ENCODE measurements at places on chromosomes 13 and 19.

DNA sequence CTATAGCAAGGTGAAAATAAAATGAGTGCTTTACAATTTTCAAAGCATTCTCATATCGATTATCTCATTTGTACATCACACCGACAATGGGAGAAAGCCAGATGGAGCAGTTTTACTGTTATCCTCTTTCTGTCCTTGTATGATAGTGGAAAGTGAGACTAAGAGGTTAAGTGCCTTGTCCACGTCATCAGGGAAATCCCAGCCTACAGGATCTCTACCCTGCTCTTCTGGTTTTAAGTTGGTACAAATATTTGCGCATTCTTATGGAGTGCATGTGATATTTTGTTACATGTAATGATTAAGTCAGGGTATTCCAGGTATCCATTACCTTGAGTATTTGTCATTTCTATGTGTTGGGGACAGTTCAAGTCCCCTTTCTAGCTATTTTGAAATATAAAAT is 12.4 kb upstream of the ENOX1 start:
- no peaks in the 10 kb centered on the region for H3K4me1 ChIP-seq
- H3K4me3 ChIP-seq, result no peak overlapping the region
- no peak overlapping the region for H3K27ac ChIP-seq
- peaks cover 2% of the 10 kb centered on the region for H3K27me3 ChIP-seq

DNA sequence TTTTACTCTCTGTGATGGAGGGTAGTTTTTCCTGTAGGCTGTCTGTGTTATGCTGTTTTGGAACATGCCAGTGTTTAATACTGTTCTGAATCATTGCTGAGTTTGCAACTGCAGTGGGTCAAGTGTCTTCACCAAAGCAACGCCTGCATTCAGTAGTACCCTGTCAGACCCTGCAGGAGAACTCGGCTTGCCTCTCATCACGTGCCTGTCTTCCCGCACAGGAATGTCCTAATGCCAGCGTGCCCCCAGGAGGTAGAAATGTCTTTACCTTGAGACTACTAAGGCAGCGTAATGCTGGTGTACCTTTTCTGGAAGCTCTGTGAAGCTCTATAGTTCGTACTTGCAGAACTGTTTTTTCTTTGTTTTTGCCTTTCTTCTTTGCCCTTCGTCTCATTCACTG is 42.3 kb downstream of the POLR1D start:
- H3K4me1 ChIP-seq, result no peaks in the 10 kb centered on the region
- H3K4me3 ChIP-seq, result no peak overlapping the region
- DNase-seq, result no peak
- H3K27me3 ChIP-seq, result no peaks in the 10 kb centered on the region

DNA sequence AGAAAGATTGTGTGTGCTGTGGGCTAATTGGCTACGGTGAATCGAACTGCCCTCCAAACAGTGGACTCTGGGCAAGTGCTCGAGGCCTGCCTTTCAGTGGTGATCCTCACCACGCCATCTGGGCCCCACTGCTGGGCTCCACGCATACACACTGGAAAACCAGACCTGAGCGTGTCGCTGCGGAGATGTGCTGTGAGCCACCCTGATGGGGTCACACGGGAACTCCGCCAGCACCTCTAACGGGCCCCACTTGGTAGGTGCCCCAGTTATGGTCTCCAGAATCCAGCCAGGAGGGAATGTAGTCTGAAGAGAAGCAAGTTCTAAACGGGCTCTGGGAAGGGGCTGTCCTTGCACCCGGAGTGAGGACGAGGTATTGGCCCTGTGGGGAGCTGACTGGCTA is 39.3 kb downstream of the C13orf46 start:
- H3K36me3 ChIP-seq, result no peaks in the 10 kb centered on the region
- no peaks in the 10 kb centered on the region for H3K27me3 ChIP-seq
- DNase-seq, result no peak
- no peak overlapping the region for H3K27ac ChIP-seq

GRCh38 chr13:85586422-85586831 is 212.8 kb downstream of the SLITRK6 start:
- peaks cover 6% of the 10 kb centered on the region for H3K4me1 ChIP-seq
- H3K27ac ChIP-seq, result peak overlapping the region; percentile 17
- H3K4me3 ChIP-seq, result no peak overlapping the region
- peak; percentile 91 for DNase-seq

- no peak for DNase-seq
- H3K4me1 ChIP-seq, result no peaks in the 10 kb centered on the region
- no peaks in the 10 kb centered on the region for H3K27me3 ChIP-seq
- no peak overlapping the region for H3K4me3 ChIP-seq
- no peaks in the 10 kb centered on the region for H3K36me3 ChIP-seq
- H3K27ac ChIP-seq, result no peak overlapping the region
Observed at GRCh38 chr13:81927347-81927746, 1586.4 kb upstream of the SPRY2 start.

- no peak for DNase-seq
- no peak overlapping the region for H3K4me3 ChIP-seq
- no peaks in the 10 kb centered on the region for H3K27me3 ChIP-seq
- peaks cover 3% of the 10 kb centered on the region for H3K36me3 ChIP-seq
- H3K27ac ChIP-seq, result no peak overlapping the region
- no peaks in the 10 kb centered on the region for H3K4me1 ChIP-seq
Observed at GRCh38 chr19:4441994-4442818, 15.4 kb downstream of the UBXN6 start.

DNA sequence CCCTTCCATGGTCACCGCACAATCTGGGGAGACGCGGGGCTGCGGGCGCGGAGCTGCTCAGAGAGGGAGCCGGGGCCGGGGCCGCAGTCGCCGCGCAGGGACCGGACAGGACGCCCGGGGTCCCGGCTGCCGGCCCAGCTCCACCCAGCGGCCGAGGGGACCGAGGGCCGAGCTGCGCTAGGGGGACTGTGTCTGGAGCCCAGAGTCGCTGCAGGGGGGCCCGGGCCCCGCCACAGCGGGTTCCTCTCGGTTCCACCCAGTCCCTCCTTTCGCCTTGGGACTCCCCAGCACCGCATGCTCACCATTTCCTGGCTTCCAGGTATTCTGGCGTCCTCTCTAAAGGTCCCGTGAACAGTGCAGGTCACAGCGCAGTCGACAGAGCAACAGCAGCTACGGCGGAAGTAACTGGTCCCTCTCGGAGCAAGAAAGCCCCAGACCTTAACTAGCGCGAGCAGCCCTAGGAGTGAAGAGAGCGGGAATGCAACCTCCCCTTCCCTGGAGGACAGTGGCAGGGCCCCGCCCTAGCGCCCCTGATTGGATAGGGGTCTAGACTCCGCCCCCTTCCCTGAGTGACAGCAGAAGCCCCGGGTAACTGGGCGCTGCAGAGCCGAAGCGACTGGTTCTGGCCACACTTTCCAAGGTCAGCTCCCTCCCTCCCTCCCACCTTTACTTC is at the start of gene ZNF878:
Gene ZNF878, minus strand, starts transcription at position 465 of the 673 bp plus-strand sequence. Its CDS starts 160 bp downstream, at position 305.
- no peak within 1 kb of the TSS for H3K27ac ChIP-seq
- peak; percentile 79 for DNase-seq
- H3K4me1 ChIP-seq, result peaks cover 4% of the 10 kb centered on the region
- H3K27me3 ChIP-seq, result no peaks in the 10 kb centered on the region
- H3K4me3 ChIP-seq, result peak within 1 kb of the TSS; percentile 69

- no peaks in the 10 kb centered on the region for H3K4me1 ChIP-seq
- H3K36me3 ChIP-seq, result no peaks in the 10 kb centered on the region
- H3K27me3 ChIP-seq, result no peaks in the 10 kb centered on the region
- no peak overlapping the region for H3K27ac ChIP-seq
- no peak overlapping the region for H3K4me3 ChIP-seq
Observed at GRCh38 chr13:83716121-83716520, 166.2 kb downstream of the SLITRK1 start.

- no peak overlapping the region for H3K27ac ChIP-seq
- no peaks in the 10 kb centered on the region for H3K27me3 ChIP-seq
- DNase-seq, result no peak
- H3K4me1 ChIP-seq, result no peaks in the 10 kb centered on the region
Observed at GRCh38 chr13:107529035-107529434, 686.3 kb downstream of the LIG4 start.

DNA sequence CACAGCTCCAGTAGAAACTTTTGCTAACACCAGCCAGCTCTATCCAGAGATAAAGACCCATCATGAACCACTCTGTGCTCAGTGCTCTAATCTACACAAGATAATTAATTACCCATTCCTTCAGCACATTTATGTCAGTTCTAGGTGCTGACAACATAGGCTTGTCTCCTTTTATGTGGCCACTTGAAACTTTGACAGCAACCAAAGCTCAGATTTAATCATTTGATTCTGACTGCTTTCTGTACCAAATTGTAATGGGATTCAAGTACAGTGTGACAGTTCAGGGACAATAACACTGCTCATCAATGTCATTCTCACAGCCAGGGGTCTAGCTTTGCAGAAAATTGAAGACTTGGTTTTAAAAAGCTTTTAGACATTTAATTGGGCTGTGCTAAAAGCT is 266.6 kb downstream of the KCTD12 start:
- H3K27ac ChIP-seq, result no peak overlapping the region
- H3K36me3 ChIP-seq, result no peaks in the 10 kb centered on the region
- no peak overlapping the region for H3K4me3 ChIP-seq

GRCh38 chr13:80604098-80604497 is 263.2 kb upstream of the SPRY2 start:
- no peaks in the 10 kb centered on the region for H3K4me1 ChIP-seq
- H3K36me3 ChIP-seq, result no peaks in the 10 kb centered on the region
- H3K4me3 ChIP-seq, result no peak overlapping the region
- H3K27ac ChIP-seq, result no peak overlapping the region
- no peak for DNase-seq

GRCh38 chr13:112055036-112055914 is 11.7 kb upstream of the SOX1 start:
- H3K36me3 ChIP-seq, result no peaks in the 10 kb centered on the region
- peaks cover 52% of the 10 kb centered on the region for H3K27me3 ChIP-seq
- no peaks in the 10 kb centered on the region for H3K4me1 ChIP-seq

GRCh38 chr19:42125536-42125935 is 6.7 kb downstream of the POU2F2 start:
- H3K4me3 ChIP-seq, result no peak overlapping the region
- H3K36me3 ChIP-seq, result no peaks in the 10 kb centered on the region
- H3K27ac ChIP-seq, result no peak overlapping the region
- no peak for DNase-seq
- H3K27me3 ChIP-seq, result no peaks in the 10 kb centered on the region
- H3K4me1 ChIP-seq, result peaks cover 33% of the 10 kb centered on the region

DNA sequence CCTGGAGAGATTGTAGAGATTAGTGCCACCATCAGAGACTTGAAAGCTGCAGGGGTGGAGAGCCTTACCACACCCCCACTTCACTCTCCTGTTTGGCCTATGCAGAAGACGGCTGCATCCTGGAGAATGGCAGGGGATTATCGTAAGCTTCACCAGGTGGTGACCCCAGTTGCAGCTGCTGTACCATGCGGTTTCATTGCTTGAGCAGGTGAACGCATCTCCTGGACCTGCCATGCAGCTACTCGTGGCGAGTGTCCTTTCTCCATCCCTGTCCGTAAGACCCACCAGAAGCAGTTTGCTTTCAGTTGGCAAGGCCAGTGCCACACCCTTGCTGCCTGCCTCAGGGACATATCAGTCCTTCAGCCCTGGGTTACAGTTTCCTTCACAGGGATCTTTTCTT is 21.2 kb downstream of the PPP5C start:
- DNase-seq, result no peak
- H3K27ac ChIP-seq, result no peak overlapping the region
- no peaks in the 10 kb centered on the region for H3K27me3 ChIP-seq
- H3K4me3 ChIP-seq, result no peak overlapping the region
- H3K36me3 ChIP-seq, result peaks cover 5% of the 10 kb centered on the region

- H3K27ac ChIP-seq, result no peak overlapping the region
- H3K27me3 ChIP-seq, result no peaks in the 10 kb centered on the region
- H3K4me3 ChIP-seq, result no peak overlapping the region
- no peak for DNase-seq
Observed at GRCh38 chr19:16125737-16126495, 14.2 kb downstream of the RAB8A start.

DNA sequence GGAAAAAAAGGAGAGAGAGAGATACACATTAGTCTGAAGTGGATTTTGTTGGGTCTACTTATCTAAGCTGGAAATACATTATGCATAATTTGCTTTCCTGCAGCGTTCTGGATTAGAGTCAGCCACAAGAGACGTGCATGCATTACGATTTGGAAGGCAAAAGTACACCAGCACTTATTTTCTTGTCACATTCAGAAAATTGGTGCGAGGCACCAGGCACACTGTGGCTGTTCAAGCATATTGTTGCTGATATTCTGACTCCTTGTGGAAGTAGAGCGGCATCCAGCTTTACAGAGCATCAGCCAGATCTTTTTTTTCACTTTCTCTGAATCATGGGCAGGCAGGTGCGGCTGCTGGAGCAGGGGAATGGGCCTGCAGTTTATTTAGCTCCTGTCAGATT is 905.6 kb upstream of the SPRY2 start:
- no peak overlapping the region for H3K27ac ChIP-seq
- no peaks in the 10 kb centered on the region for H3K27me3 ChIP-seq
- H3K4me1 ChIP-seq, result no peaks in the 10 kb centered on the region
- no peak for DNase-seq
- H3K36me3 ChIP-seq, result no peaks in the 10 kb centered on the region
- H3K4me3 ChIP-seq, result no peak overlapping the region

DNA sequence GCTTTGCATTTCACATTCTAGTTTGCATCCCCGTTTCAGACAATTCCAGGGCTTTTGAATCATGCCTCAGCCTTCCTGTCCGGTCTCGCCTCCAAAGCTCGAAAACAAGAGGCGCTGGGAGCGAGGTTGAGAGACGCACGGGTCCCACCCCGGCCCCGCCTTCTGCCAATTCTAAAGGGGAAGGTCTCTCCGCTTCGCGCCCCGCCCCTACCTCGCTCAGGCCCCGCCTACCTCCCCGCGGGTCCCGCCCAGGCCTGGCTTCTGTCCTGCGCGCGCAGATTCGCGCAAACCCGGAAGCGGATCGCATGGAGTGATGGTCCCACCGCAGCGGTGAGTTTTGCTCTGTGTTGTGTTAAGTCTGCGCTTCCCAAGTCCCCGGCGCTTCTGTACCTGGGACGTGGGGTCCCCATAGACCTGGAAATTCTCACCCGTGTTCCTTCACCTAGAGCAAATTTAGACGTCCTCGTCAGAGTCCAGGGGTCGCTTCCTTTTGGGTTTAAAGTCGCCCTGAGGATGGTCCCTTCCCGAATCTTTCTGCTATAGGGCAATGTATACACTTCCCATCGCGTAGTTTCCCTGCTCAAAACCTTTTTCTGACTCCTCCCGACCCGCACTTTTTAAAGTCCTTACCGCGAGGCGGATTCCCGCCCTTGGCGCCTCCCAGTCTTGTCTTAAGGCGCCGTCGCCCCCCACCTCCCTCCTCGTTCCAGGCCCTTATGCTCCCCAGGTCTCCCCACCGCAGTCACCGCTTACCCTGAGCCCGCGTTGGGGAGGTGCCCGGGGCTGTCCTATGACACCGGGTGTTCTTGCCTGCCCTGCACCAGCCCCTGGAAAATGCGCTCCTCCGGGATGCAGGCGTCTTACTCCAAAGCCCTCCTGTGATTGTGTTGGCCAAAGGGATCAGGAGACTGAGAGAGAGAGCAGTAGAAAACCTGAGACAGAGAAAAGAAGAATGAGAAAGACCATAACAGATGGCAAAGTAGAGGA is at the start of gene ZNF845:
Gene ZNF845, plus strand, starts transcription at position 287 of the 987 bp plus-strand sequence. CDS start 7,559 bp downstream, outside the sequence.
- H3K27me3 ChIP-seq, result no peaks in the 10 kb centered on the region
- no peaks in the 10 kb centered on the region for H3K4me1 ChIP-seq
- H3K36me3 ChIP-seq, result no peaks in the 10 kb centered on the region
- peak within 1 kb of the TSS; percentile 99 for H3K4me3 ChIP-seq
- peak; percentile 83 for DNase-seq
- H3K27ac ChIP-seq, result peak within 1 kb of the TSS; percentile 67

- H3K27me3 ChIP-seq, result no peaks in the 10 kb centered on the region
- H3K4me3 ChIP-seq, result no peak overlapping the region
- DNase-seq, result no peak
- no peaks in the 10 kb centered on the region for H3K4me1 ChIP-seq
- peaks cover 3% of the 10 kb centered on the region for H3K36me3 ChIP-seq
- H3K27ac ChIP-seq, result no peak overlapping the region
Observed at GRCh38 chr13:21557995-21558394, 46.0 kb downstream of the MICU2 start.

Measured in astrocyte (in vitro differentiated cells and primary cell).